ENCODE measurements at places on chromosomes 12 and 14.
A peak's percentile ranks its signal among the peaks of the same experiment; 100 is the strongest.

DNA sequence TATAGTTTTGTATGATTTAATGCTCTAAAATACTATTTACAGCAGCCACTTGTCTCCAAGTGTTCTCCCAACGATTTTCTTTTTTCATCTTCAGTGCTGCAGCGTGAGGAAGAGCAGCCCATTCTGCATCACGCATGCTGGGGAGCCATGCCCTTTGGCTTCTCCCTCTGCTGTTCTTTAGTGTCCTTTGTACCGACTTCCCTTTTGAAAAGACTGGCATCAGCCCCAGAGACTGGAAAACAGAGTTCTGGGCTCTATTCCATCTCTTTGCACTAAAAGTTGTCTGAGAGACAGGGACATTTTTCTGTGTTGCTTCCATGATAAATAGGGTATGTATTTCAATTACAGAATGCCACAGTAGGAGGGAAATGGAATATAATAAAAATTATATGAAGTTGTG lies 105.1 kb downstream of the RERG start:
- no peak for DNase-seq

DNA sequence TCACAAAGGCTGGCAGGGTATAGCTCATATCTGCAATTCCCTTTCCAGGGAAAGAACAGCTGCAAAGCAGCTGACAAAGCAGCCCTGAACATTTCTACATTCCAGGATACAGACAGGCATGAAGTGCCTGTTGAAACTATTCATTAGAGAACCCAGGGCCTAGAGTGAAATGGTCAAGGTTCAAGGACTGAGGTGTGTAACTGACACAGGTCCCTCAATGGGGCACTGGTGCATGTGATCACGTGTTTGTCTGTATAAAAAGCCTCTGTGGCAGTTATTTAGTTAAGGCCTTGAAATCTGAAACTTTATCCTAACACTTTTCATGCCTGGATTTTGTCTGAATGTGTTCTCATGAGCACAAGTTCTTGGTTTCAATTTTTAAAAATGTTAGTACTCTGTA lies 47.1 kb downstream of the GIT2 start:
- no peak for DNase-seq

- DNase-seq = no peak
Measured at GRCh38 chr12:94228488-94228907, 80.1 kb downstream of the PLXNC1 start.

- peak; percentile 89 for DNase-seq
Measured at GRCh38 chr12:80632835-80633234, 74.6 kb upstream of the MYF6 start.

GRCh38 chr12:92028441-92028709 lies 117.3 kb downstream of the BTG1 start:
- no peak for DNase-seq

DNA sequence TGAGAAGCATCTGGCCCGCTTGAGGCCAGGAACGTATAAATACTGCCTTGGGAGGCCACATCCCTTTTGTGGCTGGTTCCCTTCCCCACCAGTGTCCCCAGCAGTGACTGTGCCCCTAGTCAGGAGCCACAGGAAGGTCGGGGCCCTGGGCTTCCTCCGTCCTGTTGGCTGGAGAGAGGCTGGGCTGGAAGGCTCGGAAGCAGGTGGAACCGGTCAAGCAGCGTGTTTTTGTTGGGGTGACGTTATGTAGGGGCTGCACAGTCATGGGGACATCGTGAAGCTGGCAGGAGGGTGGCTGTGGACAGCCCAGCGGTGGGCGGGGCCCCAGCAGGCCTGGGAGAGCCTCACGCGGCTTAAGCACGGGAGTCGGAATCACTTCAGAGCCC lies 10.1 kb downstream of the XRCC3 start:
- DNase-seq = no peak

DNA sequence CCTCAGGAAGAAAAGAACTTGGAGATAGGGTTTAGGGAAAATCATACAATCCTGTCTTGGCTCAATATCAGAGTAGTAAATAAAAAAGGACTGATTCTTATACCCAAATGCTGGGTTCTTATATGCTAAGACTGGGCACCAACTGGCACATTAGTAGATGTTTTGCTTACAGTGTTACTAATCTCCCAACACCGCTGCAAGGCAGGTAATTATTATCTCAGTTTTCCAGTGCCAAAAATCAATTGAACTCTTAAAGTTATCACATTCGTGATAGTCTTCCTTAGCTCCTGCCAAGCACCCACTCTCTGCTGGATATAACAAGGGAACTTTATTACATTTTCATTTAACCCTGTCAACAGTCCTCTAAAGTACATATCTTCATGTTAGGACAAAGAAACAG lies 25.0 kb upstream of the HIGD1C start:
- DNase-seq = no peak

DNA sequence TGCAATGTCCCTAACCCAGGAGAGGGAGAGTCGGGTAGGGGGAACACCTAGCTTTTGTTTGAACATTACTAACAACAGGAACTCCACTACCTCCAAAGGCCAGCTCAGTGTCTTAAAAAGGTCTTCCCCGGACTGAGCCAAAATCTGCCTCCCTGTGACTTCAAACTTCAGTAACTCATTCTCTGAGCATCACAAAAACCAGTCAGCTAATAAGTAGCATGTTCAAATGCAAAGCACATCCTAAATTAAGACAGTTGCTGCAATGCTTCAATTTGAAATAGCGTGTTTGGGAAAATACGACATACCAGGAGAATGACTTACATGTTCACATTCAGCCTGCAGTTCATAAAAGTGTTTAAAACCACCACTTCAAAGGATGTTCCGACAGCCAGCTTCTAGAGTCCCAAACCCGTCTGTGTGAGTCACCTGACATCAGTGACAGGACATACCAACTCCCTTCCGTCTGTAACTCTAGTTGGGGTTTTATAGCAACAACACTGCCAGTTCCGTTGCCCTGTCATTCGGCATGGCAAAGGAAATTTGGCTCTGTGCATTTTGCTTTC lies 13.0 kb downstream of the ZFP36L1 start:
- no peak for DNase-seq

DNA sequence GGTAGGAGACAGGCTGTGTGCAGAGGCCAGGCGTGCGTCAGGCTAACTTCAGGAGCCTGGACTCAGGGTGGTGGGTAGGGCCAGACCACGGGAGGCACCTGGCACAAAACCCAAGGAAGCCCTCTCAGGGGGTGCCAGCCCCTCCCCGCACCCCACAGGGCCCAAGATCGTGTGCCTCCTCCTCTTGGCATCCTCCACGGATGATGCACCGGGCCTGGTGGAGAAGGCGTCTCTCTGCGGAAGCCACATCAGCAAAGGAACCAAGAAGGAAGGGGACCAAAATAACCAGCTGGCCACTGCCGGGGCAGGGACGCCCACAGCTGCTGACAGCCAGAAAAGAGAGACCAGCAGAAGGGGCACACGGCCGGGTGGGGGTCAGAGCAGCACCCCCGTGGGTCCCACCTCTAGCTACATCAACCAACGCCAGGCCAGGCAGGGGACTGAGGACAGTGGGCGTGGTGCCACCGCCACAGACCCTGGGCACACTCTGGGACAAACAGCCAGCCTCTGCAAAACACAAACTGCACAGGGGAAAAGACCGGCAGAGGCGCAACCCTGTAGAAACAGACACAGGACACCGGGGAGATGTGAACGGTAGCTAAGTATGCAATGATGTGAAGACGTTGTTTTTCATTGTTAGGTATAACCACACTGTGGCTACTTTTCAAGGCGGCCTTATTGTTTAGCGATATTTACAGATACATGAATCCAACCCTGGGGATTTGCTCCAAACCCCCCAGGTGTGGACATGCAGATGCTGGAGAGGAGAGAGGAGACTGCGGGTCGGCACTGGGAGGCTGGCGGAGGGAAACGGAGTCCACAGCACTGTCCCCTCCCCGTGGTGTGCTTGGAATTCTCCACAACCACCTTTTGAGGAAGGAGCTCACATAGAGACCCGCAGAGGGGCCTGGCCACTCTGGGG lies 26.1 kb upstream of the C14orf180 start:
- DNase-seq = no peak

- DNase-seq = no peak
Measured at GRCh38 chr12:3317481-3317815, 173.6 kb upstream of the PRMT8 start.

- DNase-seq = no peak
Measured at GRCh38 chr12:87809916-87810315, 219.3 kb downstream of the C12orf50 start.

GRCh38 chr12:7868391-7868790 lies 4.3 kb downstream of the SLC2A14 start:
- DNase-seq = no peak

DNA sequence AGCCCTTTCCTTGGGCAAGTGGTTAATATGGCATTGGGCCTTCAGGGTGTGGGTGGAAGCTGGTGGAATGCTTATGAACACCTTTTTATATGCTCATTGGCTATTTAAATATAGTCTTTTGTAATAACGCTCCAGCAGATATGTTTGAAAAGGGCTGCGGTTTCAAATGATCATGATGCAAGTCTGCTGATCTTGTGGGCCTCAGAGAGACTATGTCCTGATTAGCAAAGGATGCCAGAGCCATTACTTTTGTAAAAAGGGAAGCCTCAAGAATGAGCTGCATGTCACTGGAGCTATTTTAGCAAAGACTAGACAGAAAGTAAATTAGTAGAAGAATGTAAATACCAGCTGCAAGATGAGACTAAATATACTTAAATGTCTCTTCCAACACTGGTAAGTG lies 200.5 kb downstream of the GXYLT1 start:
- DNase-seq = no peak

DNA sequence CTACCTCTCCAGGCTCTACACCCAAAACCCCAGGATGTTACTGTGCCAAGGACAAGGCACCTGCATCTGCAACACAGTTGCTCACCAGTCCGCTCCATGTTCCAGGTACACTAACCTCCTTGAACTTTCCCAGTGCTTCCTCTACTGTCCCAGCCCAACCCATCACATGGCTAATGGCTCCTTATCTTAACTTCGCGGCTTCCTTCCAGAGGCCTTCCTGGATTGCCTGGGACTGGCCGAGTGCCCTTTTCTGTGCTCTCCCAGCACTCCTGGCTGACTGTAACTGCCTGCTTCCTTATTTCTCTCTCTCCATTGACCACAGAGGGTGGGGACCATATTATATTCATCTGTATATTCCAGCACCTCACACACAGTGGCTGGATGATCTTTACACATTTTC lies 20.9 kb downstream of the POMT2 start:
- DNase-seq = no peak

GRCh38 chr12:48923117-48923516 lies 2.2 kb downstream of the FKBP11 start:
- DNase-seq = no peak

DNA sequence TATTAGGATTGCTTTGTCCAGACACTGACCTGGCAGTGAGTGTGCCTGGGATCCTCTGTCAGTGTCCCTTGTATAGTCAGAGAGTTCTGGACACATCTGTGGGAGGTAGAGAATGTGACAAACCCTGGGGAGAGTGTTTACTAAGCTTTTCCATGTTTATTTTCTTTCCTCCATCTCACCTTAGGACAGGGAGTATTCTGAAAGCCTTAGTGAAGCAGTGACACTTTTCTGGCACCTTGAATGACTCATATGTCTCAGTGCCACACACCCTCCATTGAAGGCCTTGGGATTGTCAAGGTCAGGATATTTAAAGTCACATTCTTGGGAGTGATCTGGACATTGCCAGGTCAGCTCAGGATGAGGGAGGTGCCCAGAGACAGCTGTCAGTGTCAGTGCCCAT lies 34.9 kb upstream of the CTDSP2 start:
- DNase-seq = no peak

DNA sequence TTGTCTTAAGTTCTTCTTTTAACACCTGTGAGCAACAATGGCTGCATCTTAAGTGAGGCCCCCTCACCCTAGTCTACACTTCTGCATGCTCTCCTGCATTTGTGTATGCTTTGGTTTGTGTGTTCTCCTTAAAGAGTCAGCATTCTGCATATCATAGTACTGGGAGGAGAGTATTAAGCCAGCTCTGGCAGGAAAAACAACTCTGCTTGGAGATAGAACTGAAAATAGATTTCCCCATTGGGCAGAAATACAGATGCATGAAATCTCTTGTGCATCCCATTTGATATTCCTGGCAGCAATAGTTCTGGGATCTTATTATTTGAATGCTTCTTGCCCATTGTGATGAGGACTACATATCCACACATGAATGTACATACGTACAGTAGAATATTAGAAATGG lies 70.6 kb upstream of the PRICKLE1 start:
- DNase-seq = no peak

- no peak for DNase-seq
Measured at GRCh38 chr14:106606936-106607335, 1080.6 kb downstream of the TMEM121 start.

- DNase-seq = peak; percentile 71
Measured at GRCh38 chr14:92510972-92511371, 2.6 kb upstream of the RIN3 start.

- DNase-seq = no peak
Measured at GRCh38 chr14:104304451-104305351, 166.3 kb downstream of the KIF26A start.

- no peak for DNase-seq
Measured at GRCh38 chr12:129101816-129102215, 248.5 kb downstream of the GLT1D1 start.

DNA sequence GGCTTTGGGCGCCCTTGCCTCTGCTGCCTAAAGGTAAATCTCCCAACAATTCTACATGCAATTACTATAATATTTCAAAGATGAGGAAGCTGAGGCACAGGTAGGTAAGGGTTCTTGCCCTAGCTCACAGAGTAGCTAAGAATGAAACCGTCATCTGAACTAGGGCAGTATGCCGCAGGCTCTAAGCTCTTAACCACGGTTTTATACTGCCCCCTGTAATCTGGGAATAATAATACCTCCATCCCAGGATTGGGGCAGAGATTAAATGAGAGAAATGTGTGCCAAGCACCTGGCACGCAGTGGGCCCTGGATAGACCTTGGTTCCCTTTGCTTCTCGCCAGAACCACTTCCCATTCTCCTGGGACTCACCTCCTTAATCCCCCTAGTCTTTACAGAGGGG lies 1.5 kb upstream of the HRK start:
- DNase-seq = peak; percentile 71

DNA sequence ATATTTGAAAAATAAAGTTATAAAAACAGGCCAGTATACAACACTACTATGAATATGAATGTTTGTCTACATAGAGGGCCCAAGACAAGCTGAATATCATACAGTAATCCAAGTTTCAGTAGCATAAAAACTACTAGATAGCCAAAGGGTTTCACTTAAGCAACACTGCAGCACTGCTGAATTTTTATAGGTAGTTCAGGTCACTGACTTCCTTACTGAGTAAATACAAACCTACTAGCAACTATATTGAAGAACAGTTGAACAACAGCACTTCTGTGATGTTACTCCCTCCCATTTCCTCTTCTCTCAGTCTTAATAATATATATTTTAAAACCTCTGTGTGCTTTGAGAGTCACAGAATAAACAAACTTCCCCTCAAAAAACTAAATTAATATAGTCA lies 42.7 kb downstream of the GTF2A1 start:
- DNase-seq = no peak
